ENCODE measurements at places on chromosomes 12 and 14.

GRCh38 chr12:26572137-26572536, 260.9 kb downstream of the ITPR2 start:
- DNase-seq = no peak

DNA sequence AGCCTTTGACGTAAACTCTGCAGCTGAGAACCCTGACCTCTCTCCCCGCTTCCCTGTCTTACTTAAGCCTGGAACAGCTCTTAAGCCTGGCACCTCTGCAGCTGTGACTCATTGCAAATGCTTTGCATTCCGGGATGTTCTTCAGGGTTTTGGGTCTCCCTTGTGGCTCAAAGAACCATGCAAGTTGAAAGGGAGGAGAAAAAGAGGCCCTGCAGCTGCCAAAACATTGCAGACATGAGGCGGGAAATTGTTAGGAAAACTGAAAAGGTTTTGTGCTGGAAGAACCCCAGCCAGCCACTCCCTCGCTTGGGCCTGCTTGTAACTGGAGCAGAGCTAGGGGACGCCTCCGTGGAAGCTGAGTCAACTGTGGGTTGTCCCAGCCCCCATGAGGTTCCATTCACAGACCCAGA, 60.2 kb upstream of the FERMT2 start:
- DNase-seq = no peak

- no peak for DNase-seq
These were observed 268.6 kb downstream of the ITPR2 start for GRCh38 chr12:26564391-26564790.

DNA sequence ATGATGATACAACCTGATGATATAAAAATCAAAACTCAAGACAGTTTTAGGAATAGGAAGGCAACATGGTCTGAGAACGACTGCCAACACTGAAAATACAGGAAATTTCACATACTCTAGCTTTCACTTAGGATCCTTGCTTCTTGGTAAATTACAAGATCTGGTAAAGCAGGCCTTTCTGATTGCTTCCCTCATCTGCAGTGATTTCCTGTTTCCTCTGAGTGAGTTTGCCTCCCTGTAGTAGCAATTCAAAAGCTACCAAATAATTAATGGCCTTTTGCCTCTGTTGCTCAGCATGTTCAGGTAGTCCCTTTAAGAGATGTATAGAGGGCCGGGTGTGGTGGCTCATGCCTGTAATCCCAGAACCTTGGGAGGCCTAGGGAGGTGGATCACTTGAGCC, 2.0 kb upstream of the IRAK3 start:
- DNase-seq = no peak

GRCh38 chr12:62604871-62605270, 138.2 kb downstream of the MON2 start:
- no peak for DNase-seq

- DNase-seq = no peak
These were observed 37.1 kb upstream of the LMNTD1 start for GRCh38 chr12:25590011-25590721.

DNA sequence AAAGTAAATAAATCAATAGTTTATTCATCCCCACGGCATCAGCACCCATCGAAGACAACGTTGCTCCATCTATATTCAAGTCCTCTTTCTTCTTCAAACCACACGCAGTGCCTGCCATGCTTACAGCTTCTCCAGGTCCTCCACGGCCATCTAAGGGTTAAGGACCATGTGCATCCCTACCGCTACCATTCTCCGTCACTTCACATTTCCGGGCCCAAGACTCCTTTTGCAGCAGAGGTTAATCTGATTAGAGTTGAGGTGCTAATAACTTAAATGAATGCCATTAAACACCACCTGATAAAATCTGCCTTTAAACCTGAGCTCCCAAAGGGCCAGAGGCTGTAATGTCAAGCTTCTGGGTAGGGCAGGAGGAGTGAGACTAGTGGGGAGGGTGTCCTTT, 79.7 kb upstream of the CCND2 start:
- no peak for DNase-seq

- no peak for DNase-seq
These were observed 225.4 kb upstream of the KITLG start for GRCh38 chr12:88805692-88806091.

GRCh38 chr12:106980944-106981343, 6.0 kb downstream of the MTERF2 start:
- DNase-seq = no peak

- DNase-seq = no peak
These were observed 951.2 kb downstream of the FLRT2 start for GRCh38 chr14:86481104-86481503.

- DNase-seq = no peak
These were observed 14.3 kb upstream of the DHRS7 start for GRCh38 chr14:60179431-60179869.

DNA sequence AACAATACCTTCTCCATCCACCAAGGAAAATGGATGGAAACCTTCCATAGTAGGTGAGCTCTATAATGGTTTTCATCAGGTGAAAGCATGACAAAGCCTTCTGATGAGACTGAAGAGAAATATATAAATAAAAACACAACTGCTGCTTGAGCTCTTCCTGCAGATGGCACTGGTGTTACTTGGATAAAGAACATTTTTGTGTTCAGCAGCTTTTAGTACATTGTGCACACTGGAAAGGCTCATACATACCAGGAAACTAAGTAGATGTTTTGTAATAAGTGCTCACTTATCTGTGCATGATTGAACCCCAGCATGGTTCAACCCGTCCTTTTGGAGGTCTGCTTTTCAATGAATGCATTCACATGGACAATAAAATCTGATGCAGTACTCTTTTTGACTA, 357.3 kb upstream of the MIS18BP1 start:
- no peak for DNase-seq

DNA sequence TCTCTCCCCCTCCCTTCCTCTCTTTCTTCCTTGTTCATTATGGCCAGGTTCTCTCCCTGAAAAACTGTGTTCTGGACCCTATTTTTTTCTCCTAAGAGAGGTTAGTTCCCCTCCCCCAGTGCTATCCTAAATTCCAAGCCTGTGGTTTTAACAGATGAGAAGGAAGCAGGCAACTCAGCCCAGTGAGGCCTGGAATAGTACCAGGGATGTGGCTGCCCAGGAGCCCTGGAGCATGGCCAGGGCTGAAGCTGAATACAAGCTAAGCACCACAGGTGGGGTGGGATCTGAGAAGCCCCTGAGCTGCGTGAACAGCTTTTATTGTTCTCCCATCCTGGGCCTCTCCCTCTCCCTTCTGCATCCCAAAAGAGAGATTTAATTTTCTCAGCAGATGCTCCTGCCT, 1581.3 kb upstream of the TMEM132C start:
- DNase-seq = no peak
